ENCODE measurements at places on chromosomes 12 and 14.

DNA sequence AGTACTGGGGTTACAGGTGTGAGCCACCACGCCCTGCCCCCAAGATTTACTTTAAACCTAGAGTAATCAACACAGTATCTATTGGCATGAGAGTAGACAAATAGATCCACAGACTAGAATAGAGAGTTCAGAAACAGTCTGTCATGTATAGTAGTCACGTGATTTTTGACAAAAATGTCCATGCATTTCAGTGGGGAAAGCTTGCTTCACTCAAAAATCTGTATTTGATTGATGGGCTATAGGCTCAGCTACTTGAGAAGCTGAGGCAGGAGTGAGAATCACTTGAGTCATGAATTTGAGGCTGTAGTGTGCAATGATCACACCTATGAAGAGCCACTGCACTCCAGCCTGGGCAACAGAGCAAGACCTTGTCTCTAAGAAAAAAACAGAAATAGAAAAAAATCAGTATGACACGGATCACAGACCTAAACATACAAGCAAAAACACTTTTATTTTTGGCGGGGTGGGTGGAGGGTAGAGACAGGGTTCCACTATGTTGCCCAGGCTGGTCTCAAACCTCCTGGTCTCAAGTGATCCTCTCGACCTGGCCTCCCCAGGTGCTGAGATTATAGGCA, 7.6 kb upstream of the ORAI1 start:
- no peak for DNase-seq

- no peak for DNase-seq
Observed at GRCh38 chr12:132162508-132163031, 18.3 kb downstream of the NOC4L start.

GRCh38 chr12:103312742-103313354, 182.9 kb downstream of the C12orf42 start:
- DNase-seq = no peak

DNA sequence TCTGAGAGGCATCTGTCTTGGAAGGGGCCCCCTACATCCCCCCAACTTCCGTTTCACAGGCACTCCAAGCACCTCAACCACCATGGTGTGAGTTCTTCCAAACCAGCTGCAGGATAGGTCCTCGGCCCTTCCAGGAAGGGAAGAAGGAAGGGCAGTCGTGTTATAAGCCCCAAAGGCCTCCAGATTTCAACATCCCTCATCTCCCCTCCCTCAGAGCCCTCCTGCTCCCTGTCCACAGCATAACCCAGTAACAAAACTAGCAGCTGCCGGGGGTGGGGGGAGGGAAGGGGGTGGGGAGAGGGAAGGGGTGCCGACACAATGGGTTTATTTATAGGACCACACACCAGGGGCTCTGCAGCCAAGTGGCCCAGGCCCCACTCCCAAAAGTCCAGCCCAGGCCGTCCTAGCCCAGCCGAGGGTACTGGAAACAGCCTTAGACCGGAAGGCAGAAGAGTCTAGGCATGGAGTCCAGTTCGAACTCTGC, 18.3 kb downstream of the NCKAP5L start:
- no peak for DNase-seq

DNA sequence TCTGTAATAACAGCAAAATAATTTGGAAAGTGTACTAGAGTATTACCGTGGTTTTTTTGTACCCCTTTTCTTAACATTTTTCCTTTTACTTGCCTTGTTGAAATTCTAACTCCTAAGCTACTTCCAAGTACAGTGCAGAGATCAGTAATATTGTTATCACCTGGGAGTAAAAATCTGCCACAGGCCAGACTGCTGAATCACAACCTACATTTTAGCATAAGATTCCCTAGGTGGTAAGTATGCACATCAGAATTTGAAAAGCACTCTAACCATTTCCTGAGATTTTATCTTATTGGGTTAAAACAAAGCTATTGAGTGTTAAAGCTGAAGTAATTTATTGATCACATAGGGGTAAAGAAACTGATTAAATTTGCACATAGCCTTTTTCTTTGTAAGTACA, 55.2 kb upstream of the KCNH3 start:
- no peak for DNase-seq

All from vagina (tissue), 2 donors.